ENCODE measurements at places on chromosomes 6 and 20. TPM values are rescaled to one million over a fixed set of nuclear protein-coding genes. Genes with fewer than 3 reads are reported as not detected.

Gene STMND1
- 0.29 TPM for total RNA-seq

DNA sequence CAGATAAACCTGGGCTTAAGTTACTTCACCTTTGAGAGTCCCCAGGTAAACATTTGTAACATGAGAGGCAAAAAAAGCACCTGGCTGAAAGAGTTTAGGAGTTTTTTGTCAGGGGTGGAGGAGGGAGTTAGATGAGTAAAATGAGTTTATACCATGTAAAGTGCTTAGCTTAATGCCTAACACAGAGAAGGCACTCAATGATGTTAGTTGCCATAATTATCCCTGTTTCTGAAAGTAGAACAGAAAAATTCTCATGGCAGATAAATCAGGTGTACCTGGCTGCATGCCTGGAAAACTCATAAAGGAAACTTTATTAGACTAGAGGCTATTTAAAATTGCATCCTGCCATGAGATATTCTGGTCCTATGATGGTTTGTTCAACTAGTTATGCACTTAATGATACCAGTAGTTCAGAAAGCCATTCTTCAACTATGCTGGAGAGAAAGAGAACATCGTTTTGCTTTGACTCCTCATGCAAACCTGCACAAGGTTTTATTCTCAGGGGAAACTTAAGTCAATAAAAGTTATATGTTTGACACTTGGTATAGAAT, 40.4 kb downstream of the FBXO5 start:
- no peak for DNase-seq

Gene OLIG3
- not detected for total RNA-seq

Gene SLC17A4
- not detected for total RNA-seq

GRCh38 chr6:99607416-99608036, 893 bp downstream of the PRDM13 start:
- no peak for DNase-seq

GRCh38 chr6:137707590-137708360, 159.3 kb upstream of the TNFAIP3 start:
- peak; percentile 78 for DNase-seq

Gene LY6G6F
- not detected for total RNA-seq

Gene GSTA1
- total RNA-seq: not detected

Gene MDFI
- total RNA-seq: 53.7 TPM

Gene RPP40
- 89.5 TPM for total RNA-seq
